ENCODE measurements at places on chromosomes 3 and 15. TPM values are rescaled to one million over a fixed set of nuclear protein-coding genes. Genes with fewer than 3 reads are reported as not detected.

The SEMA6D gene
- 52.6 TPM for total RNA-seq

The TERC gene
- total RNA-seq: 4.8 TPM

The LRRC34 gene
- total RNA-seq: 0.24 TPM

The SERPINI2 gene
- total RNA-seq: not detected

The A4GNT gene
- not detected for total RNA-seq

The RTF1 gene
- 28.8 TPM for total RNA-seq

The CSPG5 gene
- 0.46 TPM for total RNA-seq

The FGD5 gene
- 5.8 TPM for total RNA-seq

The HDC gene
- total RNA-seq: 0.40 TPM

The LINGO1 gene
- total RNA-seq: 1.2 TPM

The CCR4 gene
- 0.28 TPM for total RNA-seq

The PLA2G4E gene
- not detected for total RNA-seq

The CIB2 gene
- 12.0 TPM for total RNA-seq

The FOXB1 gene
- total RNA-seq: not detected

The PTH1R gene
- 1.7 TPM for total RNA-seq

The LPP gene
- 228 TPM for total RNA-seq

The TIMP4 gene
- 3.8 TPM for total RNA-seq

The CPNE4 gene
- total RNA-seq: 0.53 TPM

The GOLGA6A gene
- not detected for total RNA-seq

The SLC2A2 gene
- total RNA-seq: not detected

The GHSR gene
- total RNA-seq: not detected

The EPHB3 gene
- 32.9 TPM for total RNA-seq

The DZIP1L gene
- 3.5 TPM for total RNA-seq

The C3orf62 gene
- total RNA-seq: 4.8 TPM

The ZNF385D gene
- total RNA-seq: 0.79 TPM

The PSTPIP1 gene
- total RNA-seq: 1.6 TPM

The ALCAM gene
- total RNA-seq: 20.3 TPM

The TMEM158 gene
- total RNA-seq: 2.2 TPM

The CASR gene
- total RNA-seq: 0.31 TPM

The TMEM108 gene
- 0.92 TPM for total RNA-seq

The SLC22A14 gene
- not detected for total RNA-seq

Measured in left colon (tissue), 2 donors.